IMR-90 (cell line): ENCODE measurements at places on chromosomes 11 and 22.
A peak's percentile ranks its signal among the peaks of the same experiment; 100 is the strongest.

GRCh38 chr11:65111159-65111743, 421 bp upstream of the TM7SF2 start:
- DNase-seq = no peak

GRCh38 chr22:29757096-29757495, 9.7 kb downstream of the ZMAT5 start:
- DNase-seq = no peak

DNA sequence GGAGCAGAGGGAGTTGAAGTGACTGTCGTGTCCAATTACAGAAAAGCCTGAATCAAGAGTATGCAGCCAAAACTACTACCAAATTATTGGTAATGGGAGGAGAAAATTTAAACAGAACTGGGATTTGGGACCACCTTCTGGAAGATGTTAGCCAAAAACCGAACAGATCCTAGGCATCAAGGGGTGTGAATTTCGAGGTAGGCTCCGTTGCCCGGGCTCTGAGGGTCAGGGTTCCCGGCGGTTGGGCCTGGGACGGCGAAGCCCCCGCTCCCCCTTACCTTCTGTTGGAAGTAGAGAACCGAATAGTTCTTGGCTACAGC, 313 bp downstream of the PRCP start:
- no peak for DNase-seq

- peak; percentile 37 for DNase-seq
Measured at GRCh38 chr11:119376197-119376847, 5.2 kb downstream of the USP2 start.

DNA sequence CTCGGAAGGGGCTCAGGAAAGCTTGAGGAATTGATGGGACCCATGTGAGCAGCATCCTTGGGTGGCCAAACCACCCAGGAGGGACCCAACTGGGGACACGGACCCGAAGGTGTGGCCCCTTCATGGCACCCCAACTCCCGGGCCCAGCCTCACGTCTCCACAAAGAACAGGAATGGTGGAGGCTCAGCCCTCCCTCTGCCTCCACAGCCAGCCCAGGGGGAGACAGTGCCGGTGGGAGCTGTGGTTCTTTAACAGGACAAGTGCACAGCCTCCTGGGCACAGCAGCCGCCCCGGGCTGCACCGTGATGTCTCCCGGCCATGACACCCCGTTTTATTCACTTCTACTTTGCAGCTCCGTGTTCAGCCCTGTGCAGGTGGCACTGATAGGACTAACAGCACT, 587.2 kb downstream of the BRD1 start:
- DNase-seq = no peak

GRCh38 chr11:7020183-7020917, at the start of the genes NLRP14 and ZNF214:
NLRP14 (plus strand) TSS chr11:7020479; CDS start chr11:7038587, 18,108 bp downstream.
ZNF214 (minus strand) TSS chr11:7020346; CDS start chr11:7002835, 17,511 bp downstream.
- peak; percentile 89 for DNase-seq
